ENCODE measurements at places on chromosomes 5 and 9.

DNA sequence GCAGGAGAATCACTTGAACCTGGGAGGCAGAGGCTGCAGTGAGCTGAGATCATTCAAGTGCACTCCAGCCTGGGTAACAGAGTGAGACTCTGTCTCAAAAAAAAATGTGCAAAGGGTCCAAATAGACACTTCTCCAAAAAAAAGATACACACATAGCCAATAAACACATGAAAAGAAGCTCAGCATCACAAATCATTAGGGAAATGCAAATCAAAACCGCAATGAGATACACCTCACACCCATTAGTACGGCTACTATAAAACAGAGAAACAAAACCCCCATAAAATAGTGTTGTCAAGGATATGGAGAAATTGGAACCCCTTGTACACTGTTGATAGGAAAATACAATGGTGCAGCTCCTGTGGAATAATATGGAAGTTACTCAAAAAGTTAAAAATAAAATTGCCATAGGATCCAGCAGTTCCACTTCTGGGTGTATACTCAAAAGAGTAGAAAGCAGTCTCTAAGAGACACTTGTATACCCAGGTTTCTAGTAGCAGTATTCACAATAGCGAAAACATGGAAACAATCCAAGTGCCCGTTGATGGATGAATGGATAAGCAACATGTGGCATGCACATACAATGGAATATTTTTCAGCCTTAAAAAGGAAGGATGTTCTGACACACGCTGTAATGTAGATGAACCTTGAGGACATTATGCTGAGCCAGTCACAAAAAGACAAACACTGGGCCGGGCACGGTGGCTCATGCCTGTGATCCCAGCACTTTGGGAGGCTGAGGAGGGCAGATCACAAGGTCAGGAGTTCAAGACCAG is 57.2 kb upstream of the PPARGC1B start:
- no peak for DNase-seq

DNA sequence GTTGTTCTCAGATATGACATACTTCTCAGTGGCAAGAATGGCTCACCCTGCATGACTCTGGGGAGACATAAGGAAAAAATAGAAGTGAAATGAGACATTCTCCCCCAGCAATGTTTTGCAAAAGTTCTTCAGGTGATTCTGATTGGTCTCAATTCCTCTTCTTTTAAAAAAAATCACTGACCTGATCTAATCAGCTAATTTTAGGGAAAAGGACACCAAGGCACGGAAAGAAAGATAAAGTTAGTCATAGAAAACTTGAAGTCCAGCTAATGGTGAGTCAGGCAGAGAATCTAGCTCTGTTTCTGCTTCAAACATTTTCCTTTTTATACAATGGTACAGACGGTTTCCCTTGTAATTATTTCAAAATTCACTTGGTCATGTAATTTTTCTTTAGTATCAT is 1018.9 kb upstream of the ARRDC3 start:
- DNase-seq: no peak

- DNase-seq: no peak
These were observed 54.7 kb downstream of the PPIC start for GRCh38 chr5:122981846-122982245.

DNA sequence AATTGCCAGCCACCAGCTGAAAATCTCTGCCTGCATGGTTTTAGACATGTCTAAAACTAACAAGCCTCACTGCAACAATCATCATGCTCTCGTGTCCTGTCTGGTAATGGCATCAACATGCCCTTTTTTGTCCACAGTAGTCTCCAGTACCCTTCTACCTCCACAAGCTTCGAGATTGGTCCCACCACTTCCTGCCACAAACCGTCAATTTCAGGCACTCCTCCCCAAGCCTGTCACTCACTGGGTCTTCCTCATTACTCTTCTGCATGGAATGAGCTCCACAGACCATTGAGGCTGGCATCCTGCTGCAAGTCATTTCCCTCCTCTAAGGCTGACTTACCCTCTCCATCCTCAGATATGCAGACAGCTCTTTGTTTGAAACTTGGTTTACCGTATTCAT is 9.0 kb downstream of the LPAR1 start:
- no peak for DNase-seq

DNA sequence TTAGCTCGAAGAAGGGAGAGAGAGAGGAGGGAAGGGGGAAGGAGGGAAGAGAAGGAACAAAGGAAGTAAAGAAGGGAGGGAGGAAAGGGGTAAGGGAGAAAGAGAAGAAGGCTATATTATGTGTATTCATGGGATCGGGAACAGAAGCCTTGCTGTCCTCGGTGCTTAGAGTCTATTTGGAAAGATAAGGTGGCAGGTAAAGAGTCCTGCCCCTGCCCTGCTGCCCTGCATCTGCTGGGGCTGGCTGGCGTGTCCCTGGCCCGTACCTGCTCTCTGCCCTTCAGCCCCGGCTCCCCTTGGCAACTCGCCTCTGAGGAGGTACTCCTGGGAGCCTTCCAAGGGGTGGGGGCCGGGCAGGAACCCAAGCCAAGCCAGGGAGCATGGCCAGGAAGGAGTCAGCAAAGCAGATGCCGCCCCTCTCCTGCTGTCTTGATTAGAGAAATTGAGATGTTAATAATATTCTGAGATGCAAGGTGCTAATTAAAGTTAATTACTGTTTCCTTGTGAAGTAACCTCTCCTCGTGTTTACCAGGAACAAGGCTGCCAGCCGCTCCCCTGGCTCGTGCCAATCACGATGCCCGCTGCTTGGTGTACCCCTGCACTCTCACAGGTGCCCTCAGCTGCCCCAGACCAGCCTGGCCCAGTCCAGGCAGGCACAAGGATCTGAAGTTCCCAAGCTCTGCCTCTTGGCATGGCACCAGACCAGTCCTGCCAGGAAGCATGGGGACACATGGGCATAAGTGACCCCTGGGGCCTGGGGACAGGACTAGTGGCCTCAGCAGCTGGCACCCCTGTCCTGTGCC is 36.6 kb downstream of the PCDH1 start:
- DNase-seq: no peak

DNA sequence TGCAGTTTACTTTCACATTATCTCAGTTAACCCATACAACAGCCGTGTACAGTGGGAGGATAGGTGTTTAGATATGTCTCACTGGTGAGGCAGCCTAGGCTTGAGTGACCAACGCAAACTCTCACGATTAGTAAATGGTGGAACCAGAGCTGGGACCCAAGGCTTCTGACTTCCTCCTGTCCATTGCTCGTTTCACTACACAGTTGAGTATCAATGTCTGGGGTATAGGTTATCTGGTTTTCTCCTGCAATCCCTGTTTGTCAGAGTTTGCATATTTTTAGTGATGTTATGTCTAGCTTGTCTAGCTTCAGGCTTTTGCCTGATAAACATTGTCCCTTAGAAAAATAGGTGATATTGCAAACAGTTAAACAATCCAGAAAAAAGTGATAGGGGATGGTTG is 62.6 kb downstream of the NUP214 start:
- no peak for DNase-seq

- DNase-seq: no peak
These were observed 6.2 kb downstream of the COX7C start for GRCh38 chr5:86623785-86624483.

GRCh38 chr5:56692359-56693219 is 122.8 kb upstream of the MAP3K1 start:
- DNase-seq: no peak

GRCh38 chr5:84383816-84384603 is 670 bp downstream of the EDIL3 start:
- DNase-seq: no peak

DNA sequence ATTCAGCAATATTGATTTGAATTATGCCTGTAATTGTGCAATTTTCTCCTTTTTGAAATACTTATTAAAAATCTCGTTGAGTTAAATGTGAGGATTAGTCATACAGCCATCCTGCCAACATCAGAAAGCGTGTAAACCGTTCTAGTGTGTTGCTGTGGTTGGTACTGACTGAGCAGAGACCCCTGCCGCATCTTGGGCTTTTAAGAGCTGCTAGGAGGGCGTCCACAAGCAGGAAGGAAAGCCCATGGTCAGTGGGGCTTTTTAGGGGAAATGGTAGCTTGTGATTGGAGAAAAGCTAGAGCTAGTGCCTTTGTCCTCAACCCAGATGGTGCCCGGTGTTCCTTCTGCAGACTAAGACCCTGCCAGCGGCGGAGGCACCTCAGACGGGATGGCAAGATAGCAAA is 1.3 kb downstream of the SDHA start:
- no peak for DNase-seq

DNA sequence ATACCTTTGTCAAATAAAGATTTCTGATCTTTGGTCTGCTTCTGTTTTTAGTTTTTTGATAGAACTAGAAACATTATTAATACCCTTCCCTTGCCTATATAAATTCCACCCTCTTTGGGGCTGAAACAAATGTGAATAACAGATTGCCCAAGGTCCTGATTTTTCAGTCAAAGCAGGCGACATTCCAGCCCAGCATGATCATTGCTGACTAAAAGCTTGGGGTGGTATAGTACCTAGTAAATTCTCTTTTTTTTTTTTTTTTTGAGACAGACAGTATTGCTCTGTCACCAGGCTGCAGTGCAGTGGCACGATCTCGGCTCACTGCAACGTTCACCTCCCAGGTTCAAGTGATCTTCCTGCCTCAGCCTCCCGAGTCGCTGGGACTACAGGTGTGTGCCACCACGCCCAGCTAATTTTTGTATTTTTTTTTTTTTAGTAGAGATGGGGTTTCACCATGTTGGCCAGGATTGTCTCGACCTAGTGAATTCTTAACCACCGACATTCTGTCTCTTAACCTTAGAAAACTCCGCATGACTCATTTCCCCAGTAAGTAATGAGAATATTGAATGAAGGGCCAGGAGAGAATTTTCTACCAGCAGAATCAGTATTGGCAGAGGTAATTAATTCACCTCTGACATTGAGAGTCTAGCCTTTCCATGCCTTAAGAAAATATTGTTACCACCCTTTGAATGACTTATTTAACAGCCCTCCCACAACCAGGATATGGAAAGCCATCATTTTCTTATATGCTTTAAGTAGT is 226.4 kb downstream of the GNA14 start:
- no peak for DNase-seq

DNA sequence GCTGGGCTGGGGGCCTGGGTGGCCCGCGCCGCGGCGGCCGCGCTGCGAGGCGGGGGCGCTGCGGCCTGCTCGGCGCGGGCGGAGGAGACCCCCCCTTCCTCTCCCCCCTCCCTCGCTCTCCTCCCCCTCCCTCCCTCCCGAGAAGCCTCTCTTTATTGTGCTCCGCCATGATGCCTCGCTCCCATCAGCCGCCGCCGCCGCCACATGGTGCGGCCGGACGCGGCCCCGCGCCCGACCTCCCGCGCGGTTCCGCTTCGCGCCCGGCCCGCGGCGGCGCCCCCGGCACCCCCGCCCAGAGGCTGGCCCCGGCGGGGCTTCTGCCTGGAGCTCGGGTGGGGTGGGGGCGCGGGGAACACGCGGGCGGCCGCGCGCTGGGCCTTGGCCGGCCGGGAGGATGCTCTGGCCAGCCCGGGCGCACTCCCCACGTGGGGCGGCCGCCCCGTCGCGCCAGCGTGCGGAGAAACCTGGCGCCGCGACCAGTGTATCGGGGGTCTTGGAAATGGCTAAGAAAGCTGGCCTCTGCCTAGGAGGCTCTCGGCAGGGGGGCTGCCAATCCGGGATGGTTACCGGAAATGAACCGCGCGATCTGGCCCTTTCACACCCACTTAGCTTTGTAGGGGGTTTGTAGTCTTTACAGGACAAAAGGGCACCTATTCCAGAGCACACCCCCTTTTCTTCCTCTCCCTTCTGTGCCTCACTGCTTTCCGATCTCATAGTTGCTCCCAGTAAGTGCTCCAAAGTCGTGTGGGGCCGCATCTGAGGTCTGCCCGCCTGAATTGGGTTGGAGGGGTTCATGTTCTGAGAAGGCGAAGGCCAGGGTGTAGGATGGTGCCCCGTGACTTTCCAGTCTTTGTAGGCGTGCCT is 1.0 kb downstream of the SET start:
- DNase-seq: no peak

- DNase-seq: no peak
These were observed 117.8 kb upstream of the SPIN1 start for GRCh38 chr9:88270413-88270812.

GRCh38 chr5:115179030-115179393 is 9.3 kb upstream of the TRIM36 start:
- no peak for DNase-seq

DNA sequence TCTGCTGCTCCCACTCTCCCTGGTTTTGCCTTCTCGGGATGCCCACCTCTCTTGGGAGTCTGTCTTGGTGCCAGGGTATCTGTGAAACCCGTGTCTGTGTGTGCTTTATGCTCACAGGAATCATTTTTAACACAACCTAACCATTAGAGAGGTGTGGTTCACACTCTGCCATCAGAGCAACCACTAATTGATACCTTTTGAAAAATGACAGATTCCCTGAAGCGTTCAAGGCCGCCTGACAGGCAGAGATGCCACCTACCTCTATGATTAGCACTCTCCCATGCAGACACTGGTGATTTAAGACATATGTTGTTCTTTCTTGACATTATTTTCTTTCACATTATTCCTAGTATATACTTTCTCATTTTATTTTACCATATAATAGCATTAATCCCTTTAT is 207.3 kb upstream of the SGCD start:
- DNase-seq: no peak

DNA sequence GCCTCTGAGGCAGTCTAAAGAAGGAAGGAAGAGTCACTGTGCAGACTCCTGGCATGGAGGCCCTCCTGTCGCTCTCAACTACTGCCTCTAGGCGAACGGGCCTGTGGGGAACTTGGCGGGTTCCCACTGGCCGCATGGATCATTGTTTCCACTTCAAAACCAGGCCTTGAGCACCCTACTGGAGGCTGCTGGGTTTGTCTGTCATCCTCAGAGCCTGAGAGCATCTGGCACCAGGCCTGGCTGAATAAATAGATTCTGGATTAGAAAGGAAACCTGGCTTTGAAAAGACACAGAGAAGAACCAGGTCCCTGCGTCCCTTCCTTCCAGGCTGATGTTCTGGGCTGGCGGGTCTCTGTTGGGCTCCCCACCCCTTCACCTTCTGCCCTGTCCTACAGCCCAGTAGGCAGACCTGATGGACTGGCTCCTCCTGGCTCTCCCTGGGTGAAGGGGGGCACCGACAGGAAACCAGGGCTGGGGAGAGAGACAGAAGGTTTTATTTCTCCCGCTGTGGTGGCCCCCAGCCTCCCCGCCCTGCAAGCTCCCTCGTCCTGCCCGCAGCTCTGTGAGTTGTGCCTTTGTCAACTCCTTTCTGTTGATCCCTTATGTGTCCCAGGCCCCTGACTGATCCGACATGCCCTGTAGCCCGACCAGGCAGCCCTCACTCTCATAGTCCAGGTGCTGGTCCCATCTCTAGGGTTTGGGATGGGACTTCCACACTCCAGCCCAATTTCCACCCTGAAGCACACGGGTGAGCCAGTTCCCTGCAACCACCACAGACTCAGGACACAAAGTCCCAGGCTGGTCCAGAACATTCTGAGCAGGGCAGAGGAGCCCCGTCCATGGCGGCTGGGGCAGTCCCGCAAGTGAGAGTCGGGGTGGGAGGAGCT is 50.1 kb downstream of the ADAMTS2 start:
- no peak for DNase-seq

GRCh38 chr5:35454011-35454525 is 163.6 kb upstream of the SPEF2 start:
- no peak for DNase-seq

- DNase-seq: no peak
These were observed 133.3 kb downstream of the BOD1 start for GRCh38 chr5:173483160-173483559.
